ENCODE measurements at places on chromosomes 7 and 10. TPM values are rescaled to one million over a fixed set of nuclear protein-coding genes. Genes with fewer than 3 reads are reported as not detected.
A peak's percentile ranks its signal among the peaks of the same experiment; 100 is the strongest.

The CACNA2D1 gene
- 7.8 TPM for total RNA-seq

The FXYD4 gene
- not detected for total RNA-seq

The WNT2 gene
- total RNA-seq, result not detected

The JAKMIP3 gene
- under 0.01 TPM for total RNA-seq

The TEX36 gene
- total RNA-seq, result not detected

The PURB gene
- total RNA-seq, result 14.4 TPM

The DYNC1I1 gene
- 14.0 TPM for total RNA-seq

- DNase-seq, result peak; percentile 70
Measured at GRCh38 chr10:128211953-128212727, 85.9 kb upstream of the MKI67 start.

- DNase-seq, result no peak
Measured at GRCh38 chr7:19317461-19317860, 172.2 kb upstream of the FERD3L start.

- DNase-seq, result no peak
Measured at GRCh38 chr10:24784923-24785322, 61.2 kb upstream of the ARHGAP21 start.

- DNase-seq, result no peak
Measured at GRCh38 chr10:77233466-77233865, 404.1 kb downstream of the KCNMA1 start.

GRCh38 chr7:129665013-129665401 lies 53.5 kb downstream of the NRF1 start:
- peak; percentile 70 for DNase-seq

DNA sequence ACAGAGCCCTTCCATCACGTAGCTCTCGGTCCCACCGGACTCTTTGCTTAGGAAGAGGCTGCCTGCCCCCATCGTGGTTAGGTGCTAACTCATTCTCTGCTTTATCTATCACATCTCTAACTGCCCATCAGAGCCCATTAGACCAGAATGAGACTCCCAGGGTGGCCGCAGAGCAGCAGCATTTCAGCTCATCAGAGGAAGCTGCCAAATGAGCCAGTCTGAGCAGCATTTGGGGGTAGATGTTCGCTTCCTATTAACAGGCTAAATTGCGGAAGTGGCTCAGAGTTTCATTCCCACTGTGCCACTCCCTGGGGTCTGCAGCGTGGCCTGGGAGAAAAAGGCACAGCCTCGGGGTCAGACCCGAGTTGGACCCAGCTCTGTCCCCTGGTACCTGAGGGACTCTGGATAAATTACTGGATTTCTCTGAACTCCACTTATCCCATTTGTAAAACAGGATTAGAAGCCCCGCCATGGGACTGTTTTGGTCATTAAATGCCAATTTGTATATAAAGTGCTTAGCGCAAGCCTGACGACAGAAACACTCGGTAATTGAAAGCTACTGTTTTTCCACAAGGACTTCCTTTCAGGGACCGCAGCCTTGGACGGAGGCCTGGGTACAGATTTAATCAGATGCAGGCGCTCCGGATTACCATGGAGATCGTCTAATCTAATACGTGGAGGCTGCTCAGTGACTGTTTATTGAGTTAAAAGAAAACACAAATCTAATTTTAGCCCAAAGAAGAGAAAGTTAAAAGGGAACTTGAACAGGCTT lies 73.8 kb upstream of the PRLHR start:
- peak; percentile 41 for DNase-seq

- DNase-seq, result peak; percentile 89
Measured at GRCh38 chr7:32892521-32893206, 1.1 kb upstream of the KBTBD2 start.

DNA sequence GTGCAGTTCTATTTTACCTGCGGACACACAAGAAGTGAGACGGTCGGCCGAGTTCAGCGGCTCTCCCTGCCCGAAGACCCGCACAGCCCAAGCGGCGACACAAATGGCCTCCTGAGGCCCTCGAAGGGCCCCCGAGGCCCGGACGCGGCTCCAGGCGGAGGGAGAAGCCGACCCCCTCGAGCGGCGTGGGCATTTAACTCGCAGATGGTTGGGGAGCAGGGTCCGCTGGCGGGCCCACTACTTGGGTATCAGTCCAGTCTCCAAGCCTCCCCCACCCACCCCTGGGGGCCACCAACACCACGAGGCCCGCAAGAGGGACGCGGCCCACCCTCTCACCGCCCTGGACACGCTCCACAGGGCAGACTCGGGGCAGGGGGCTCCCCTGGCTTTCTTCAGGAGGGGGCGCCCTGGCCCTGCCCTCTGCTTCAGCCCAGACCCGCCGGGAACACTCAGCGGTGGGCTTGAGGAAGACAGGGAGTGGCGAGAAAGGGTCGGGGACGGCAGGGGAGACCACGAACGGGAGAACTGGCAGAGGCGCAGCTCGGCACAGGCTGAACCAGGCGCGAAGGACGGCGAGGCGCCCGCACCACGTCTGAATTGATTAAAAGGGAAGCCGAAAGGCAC lies 1.7 kb downstream of the IGF2BP3 start:
- DNase-seq, result peak; percentile 24

DNA sequence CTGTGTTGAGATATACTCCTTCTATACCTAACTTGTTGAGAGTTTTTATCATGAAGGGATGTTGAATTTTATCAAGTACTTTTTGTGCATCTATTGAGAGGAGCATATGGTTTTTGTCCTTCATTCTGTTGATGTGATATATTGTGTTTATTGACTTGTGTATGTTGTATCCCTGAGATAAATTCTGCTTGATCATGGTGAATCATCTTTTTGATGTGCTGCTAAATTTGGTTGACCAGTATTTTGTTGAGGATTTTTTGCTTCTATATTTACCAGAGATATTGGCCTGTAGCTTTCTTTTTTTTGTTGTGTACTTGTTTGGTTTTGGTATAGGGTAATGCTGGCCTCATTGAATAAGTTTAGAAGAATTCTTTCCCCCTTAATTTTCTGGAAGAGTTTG lies 32.4 kb downstream of the NEURL1 start:
- DNase-seq, result no peak

GRCh38 chr7:42947521-42947920 lies 15.3 kb downstream of the MRPL32 start:
- DNase-seq, result no peak

DNA sequence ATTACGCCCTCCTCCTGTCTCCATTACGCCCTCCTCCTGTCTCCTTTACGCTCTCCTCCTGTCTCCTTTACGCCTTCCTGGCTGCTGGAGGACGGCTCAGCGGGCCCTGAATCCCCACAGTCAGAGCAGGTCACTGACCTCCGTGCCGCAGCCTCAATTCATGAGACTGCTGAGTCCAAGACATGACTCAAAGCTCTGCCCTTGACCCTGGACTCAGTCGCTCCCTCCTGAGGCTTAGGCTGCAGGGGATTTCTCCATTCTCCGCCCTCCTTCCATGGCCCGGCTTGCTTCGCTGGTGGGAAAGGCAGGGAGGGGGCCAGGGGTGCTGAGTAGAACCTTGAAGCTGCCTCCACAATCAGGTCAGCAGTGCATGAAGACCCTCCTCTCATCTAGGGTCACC lies 21.0 kb upstream of the FOXL3 start:
- DNase-seq, result no peak

- DNase-seq, result no peak
Measured at GRCh38 chr10:117275121-117275520, 34.2 kb downstream of the SLC18A2 start.

DNA sequence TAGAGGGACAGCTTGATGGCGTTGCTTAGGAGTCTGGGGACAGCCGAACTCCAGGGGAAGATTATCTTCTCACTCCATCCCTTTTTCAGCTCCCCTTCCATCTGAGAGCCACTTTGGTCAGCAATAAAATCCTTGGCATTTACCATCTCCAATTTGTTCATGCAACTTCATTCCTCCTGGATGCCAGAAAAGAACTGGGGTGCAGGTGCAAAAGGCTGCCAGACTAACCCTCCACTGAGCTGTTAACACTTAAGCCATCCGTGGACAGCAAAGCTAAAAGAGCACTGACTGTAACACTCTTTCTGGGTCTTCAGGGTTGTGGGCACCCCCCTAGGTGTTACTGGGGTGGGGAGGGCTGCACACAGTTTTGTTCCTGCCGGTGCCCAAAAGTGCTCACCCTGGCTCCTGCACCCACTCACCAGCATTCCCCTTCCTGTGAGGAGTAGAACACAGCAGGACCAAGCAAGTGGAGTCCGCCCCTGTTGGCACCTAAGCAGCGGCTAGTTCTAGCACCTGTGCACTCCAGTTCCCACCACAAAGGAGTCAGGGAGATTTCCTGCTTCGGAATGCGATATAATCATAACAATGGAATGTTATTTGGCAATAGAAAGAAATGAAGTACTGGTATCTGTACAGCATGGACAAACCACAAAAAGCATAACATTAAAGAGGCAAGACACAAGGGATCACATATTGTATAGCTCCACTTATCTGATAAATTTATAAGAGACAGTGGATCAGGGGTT lies 95.1 kb downstream of the NPY start:
- DNase-seq, result peak; percentile 1

DNA sequence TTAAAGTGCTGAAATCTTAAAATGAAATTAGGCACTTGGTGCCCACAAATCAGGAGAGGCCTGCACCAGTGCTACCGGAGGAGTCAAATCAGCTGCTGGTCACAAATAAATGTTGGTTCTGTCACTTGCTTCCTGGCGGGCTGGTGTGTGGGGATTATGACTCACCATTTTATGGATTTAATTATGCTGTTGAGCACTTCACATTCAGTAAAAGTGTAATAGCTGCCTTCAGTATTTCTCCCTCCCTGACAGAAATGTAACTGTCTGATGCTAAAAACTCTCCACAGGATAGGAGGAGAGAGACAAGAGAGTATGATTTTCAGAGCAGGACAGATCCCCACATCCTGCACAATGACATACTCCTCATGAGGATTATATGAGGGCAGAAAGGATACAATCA lies 186.0 kb downstream of the JAZF1 start:
- no peak for DNase-seq

- DNase-seq, result no peak
Measured at GRCh38 chr10:6561552-6561951, 18.5 kb downstream of the PRKCQ start.

GRCh38 chr10:24681572-24682088 lies 42.1 kb downstream of the ARHGAP21 start:
- DNase-seq, result no peak

DNA sequence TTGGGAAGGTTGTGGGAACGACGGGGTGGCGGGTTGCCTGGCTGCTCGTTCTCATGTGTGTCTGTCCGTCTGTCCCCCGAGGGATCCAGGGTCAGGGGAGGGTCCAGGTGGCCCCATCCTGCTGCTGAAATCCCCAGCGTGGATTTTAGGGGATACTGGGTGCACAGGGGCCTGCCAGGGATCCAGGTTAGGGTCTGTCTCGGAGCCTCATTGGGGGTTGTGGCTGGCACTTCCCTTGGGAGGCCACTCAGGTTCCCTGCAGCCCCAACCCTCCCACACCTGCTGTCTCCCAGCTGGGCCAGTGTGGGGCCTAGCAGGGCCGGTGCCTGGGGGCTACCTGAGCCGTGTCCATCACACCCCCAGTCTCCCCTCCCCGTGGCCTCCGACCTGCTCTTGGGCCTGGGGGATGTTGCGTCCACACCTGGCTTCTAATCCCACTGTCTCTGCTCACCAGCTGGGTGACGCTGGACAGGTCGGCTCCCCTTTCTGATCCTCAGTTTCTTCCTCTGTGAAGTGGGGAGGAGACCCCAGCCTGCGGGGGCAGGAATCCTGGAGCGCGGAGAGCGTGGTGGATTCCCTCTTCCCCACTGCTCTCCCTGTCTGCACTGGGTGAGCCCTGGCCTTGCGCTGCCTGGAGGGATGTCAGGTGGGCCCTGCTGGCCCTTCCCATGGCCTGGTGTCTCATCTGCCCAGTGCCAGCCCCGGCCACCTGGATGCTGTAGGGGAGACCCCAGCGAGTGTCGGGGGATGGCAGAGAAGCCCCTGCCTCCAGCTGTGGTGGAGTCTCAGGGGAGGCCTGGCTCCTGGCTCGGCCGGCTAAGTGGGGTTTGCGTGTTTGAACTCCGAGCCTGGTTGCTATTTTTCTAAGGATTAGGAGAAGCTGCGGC lies 81.6 kb downstream of the UNCX start:
- DNase-seq, result no peak

- no peak for DNase-seq
Measured at GRCh38 chr7:153935095-153935494, 117.1 kb upstream of the DPP6 start.

DNA sequence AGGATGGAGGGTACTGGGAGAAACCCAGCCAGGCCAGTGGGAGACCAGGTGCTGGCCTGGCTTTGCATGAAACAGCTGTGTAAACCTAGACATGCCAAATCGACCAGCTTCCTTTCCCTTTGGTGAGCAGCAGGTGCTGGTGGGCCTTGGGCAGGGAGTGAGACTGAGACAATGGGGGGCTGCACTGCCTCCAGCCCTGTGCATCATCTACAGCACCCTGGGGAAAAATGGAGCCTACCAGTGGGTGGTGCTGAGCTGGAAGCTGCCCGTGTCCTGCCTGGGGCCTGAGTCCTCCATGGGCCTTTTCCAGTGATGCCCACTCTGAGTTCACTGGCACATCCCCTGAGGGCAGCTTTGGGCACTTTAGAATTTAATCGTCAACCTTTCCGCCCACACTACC lies 19.2 kb upstream of the DDC start:
- DNase-seq, result no peak

DNA sequence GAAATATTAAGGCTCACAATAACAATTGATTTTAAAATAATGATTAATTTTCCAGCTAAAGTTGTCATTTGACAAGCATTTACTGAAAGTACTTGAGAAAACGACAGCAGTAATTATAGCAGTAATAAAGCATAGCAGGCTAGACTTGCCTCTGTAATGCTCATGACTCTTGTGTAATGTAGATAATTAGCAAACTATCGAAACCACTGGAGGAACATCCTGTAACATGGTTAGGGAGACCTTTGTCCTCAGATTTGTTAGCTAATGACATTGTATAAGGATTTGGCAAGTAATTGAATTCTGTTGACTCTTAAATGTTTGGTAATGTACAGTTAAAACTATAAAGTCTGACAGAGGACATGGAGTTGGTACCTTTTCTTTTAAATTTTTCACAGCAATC lies 24.8 kb downstream of the ARL4A start:
- no peak for DNase-seq

GRCh38 chr7:133742709-133743538 lies 384.2 kb upstream of the LRGUK start:
- peak; percentile 41 for DNase-seq

DNA sequence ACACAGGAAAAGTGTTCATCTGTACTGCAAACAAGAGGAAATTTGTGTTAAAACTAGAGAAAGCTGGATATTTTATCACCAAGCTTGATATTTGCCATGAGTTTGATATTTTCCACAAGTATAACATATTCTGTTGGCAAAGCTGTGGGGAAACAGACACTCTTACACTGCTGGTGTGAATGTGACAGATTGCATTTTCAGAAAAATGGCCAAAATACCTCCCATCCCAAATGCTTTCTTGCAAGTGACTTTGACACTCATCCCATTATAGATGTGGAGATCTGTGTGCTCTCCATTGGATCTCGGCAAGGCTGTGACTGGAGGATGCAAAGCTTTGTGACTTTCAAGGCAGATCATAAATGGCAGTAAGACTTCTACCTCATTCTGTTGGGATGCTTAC lies 30.5 kb downstream of the ZNF713 start:
- no peak for DNase-seq
